ENCODE measurements at places on chromosomes 6 and 20. TPM values are rescaled to one million over a fixed set of nuclear protein-coding genes. Genes with fewer than 3 reads are reported as not detected.
A peak's percentile ranks its signal among the peaks of the same experiment; 100 is the strongest.

Gene PLTP
- total RNA-seq = 0.16 TPM

GRCh38 chr6:85468326-85468725 lies 18.4 kb downstream of the NT5E start:
- peak; percentile 52 for DNase-seq

GRCh38 chr20:60060006-60060557 lies 101.9 kb downstream of the CDH26 start:
- DNase-seq = no peak

DNA sequence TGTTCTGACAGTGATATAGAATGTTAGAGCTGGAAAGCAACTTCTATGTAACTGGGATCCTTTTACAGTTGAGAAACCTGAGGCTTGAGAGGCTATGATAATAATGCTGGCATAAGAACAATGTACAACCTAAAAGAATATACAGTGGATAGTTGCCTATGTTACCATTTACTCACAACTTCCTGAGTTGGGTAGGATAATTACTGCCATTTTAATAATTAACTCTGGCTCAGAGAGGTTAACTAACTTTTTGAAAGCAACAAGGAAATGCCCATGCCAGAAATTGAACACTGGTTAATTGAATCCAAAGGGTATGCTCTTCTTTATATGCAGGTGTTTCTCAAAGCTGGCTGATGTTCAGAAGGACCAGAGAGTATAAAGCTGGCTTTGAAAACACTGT lies 530.7 kb upstream of the MAP3K7 start:
- no peak for DNase-seq

DNA sequence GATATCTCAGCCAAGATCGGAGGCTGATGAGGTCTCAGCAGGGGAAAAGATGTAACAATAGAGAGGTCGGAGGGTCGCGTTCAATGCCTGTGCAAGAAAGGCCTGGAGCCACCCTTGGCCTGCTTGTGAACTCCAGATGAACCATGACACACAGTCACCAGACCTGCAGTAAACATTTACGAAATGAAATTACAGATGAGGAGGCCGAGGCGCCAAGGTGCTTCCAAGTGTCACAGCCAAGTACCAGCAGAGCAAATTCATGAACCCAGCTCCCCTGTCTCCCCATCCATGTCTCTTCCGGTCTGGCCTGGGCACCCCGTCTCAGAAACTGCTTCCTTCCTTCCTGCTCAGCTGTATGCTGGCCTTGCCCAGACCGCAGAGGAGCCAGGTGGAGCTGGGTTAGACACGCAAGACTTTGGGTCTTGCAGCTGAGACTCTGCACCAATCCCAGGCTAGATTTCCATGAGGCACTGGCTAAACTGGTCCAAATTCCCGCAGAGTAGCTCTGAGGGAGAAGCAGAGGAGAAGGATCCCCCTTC lies 48.1 kb downstream of the CHMP4B start:
- DNase-seq = no peak

DNA sequence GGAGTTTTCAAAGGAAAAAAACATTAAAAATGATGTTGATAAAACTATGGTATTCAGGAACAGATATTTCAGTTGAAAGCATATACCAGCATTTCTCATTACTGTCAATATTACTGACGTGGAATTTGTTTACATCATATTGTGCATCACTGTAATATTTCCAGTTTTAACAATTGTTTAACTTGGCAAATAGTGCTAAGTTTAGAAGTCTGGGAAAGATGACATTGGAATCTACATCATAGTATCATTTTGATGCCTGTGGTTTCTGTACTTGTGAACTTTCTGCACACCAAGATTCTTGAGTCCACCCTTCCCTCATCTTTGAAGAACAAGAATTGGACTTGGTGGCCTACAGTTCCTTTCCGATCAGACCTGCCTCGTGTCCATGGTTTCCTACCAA lies 98.1 kb downstream of the RALGAPA2 start:
- DNase-seq = no peak

DNA sequence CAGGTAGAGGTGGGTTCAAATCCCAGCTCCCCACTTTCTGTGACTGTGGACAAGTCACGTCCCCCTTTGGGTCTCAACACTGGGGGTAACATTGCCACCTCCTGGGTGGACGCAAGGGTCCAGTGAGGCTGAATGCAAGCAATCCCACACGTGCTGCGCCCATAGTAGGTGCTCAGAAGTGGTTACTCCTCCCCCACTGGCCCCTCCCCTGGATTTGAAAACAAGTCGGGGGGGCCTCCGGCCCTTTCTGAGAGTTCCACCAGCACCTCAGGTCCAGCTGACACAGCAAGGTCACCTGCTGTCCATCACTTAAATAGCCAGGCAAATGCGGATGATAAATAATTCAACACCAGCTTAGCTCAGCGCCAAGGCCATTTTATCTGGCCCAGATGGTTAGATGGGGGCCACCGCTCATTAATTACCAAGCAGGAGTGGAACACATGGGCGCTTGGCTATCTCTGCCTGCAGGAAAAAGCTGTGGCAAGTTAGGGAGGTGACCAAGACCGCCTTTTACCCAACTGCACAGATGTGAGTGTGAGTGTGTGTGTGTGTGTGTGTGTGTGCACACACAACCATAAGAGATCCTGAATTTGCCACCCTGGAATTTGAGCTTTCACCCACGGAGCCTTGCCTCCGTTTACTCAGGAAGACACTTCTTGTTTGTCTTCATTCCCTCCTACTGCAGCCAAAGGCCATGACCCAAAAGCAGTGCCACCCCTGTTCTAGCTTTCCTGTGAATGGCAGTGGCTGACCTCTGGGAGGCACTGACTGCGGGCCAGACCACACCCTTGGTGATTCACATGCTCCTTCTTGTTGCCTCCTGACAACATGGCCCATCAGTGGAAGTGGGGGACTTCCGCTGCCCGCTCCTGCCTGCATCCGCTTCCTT lies 34.7 kb upstream of the KCNB1 start:
- peak; percentile 13 for DNase-seq

- no peak for DNase-seq
Observed at GRCh38 chr6:53280207-53280606, 68.5 kb downstream of the ELOVL5 start.

Gene CLIC5
- total RNA-seq = not detected

Measured in HT1080 (cell line).